ENCODE measurements at places on chromosomes 1 and 21. TPM values are rescaled to one million over a fixed set of nuclear protein-coding genes. Genes with fewer than 3 reads are reported as not detected.

The DNTTIP2 gene
- 43.7 TPM for total RNA-seq

The AGBL4 gene
- 0.57 TPM for total RNA-seq

The HUNK gene
- 2.6 TPM for total RNA-seq

The CD1B gene
- total RNA-seq, result not detected

The FAM151A gene
- total RNA-seq, result not detected

The GPATCH2 gene
- 17.0 TPM for total RNA-seq

The CACNA1S gene
- not detected for total RNA-seq

The VCAM1 gene
- 4.3 TPM for total RNA-seq

All from upper lobe of left lung (tissue), 6 donors.